ENCODE measurements at places on chromosomes 2 and 18.

GRCh38 chr2:62884514-62884913 is 166.1 kb upstream of the OTX1 start:
- no peak for DNase-seq

- no peak for DNase-seq
Measured at GRCh38 chr2:142142595-142142994, 11.8 kb upstream of the LRP1B start.

- DNase-seq = no peak
Measured at GRCh38 chr18:27549335-27550039, 364.4 kb upstream of the CHST9 start.

GRCh38 chr2:179936654-179937053 is 70.4 kb downstream of the CWC22 start:
- DNase-seq = peak; percentile 50

- peak; percentile 24 for DNase-seq
Measured at GRCh38 chr2:149000158-149000938, 38.2 kb upstream of the LYPD6B start.

GRCh38 chr18:44655435-44655834 is 25.3 kb upstream of the SETBP1 start:
- DNase-seq = no peak

All from Kasumi-1 (cell line).